Ovary (tissue), 10 donors: ENCODE measurements at places on chromosomes 4 and X. TPM values are rescaled to one million over a fixed set of nuclear protein-coding genes. Genes with fewer than 3 reads are reported as not detected.

DNA sequence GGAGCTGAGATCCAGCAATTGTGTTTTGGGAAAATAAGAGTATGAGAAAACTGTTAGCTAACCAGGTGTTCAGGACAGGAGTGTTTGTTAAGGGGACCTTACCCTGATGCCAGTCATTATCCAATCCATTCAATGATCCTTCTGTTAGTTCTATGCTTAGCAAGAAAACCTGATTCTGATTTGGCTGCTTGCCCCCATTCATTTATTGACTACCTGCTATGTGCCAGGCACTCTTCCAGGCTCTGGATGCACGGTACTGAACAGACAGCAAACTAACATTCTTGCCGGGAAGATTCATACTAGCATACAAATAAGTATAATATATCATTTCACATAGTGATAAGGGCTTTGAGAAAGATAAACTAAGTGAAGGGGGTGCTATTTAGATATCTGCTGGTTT lies 1.0 kb upstream of the MECP2 start:
- no peak overlapping the region for H3K27ac ChIP-seq
- H3K4me1 ChIP-seq, result peaks cover 3% of the 10 kb centered on the region
- H3K27me3 ChIP-seq, result no peaks in the 10 kb centered on the region
- DNase-seq, result no peak
- H3K36me3 ChIP-seq, result no peaks in the 10 kb centered on the region

DNA sequence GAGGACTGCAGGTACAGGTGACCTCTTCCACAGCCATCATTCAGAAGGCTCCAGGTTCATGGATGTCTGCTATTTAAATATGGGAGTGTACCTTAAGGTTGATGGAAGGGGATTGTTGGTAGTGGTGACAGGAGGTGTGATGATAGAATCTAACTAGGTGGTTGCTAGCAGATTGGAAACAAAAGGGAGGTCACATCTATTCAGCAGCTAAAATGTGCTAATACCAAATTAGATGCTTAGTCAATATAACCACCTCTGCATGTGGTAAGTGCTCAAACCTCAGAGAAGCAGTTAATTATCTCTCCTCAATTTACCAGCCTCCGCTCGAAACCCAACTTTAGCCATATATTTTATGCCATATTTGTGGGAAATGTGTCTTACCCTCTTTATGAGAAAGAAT lies 98.7 kb upstream of the CCSER1 start:
- H3K36me3 ChIP-seq, result no peaks in the 10 kb centered on the region
- no peak overlapping the region for H3K4me3 ChIP-seq
- H3K4me1 ChIP-seq, result no peaks in the 10 kb centered on the region
- no peak overlapping the region for H3K27ac ChIP-seq

DNA sequence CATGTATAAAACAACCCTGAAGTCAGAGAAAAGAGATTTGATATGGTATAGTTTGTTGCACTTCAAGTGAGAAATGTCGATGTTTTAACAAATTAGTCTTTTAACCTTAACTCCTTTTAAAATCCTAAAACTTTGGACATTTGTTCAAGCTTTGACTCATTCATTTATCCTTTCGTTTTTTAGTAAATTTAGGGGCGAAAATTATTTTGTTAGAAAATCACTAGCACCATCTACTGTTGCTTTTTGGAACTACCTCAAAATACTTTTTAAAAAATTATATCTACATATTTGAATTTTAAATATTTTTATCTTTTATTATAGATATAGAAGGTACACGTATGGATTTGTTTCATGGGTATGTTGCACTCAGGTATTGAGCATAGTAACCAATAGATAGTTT lies 165.1 kb upstream of the POF1B start:
- DNase-seq, result no peak
- no peaks in the 10 kb centered on the region for H3K4me1 ChIP-seq
- no peaks in the 10 kb centered on the region for H3K27me3 ChIP-seq
- H3K4me3 ChIP-seq, result no peak overlapping the region

GRCh38 chrX:108415891-108416290 lies 22.3 kb downstream of the COL4A6 start:
- no peak overlapping the region for H3K27ac ChIP-seq
- no peak for DNase-seq
- H3K27me3 ChIP-seq, result no peaks in the 10 kb centered on the region
- no peaks in the 10 kb centered on the region for H3K4me1 ChIP-seq
- no peak overlapping the region for H3K4me3 ChIP-seq

- peaks cover 4% of the 10 kb centered on the region for H3K4me1 ChIP-seq
- no peaks in the 10 kb centered on the region for H3K36me3 ChIP-seq
- no peak overlapping the region for H3K27ac ChIP-seq
- no peaks in the 10 kb centered on the region for H3K27me3 ChIP-seq
- DNase-seq, result no peak
- no peak overlapping the region for H3K4me3 ChIP-seq
Measured at GRCh38 chr4:156892805-156893204, 78.8 kb downstream of the PDGFC start.

DNA sequence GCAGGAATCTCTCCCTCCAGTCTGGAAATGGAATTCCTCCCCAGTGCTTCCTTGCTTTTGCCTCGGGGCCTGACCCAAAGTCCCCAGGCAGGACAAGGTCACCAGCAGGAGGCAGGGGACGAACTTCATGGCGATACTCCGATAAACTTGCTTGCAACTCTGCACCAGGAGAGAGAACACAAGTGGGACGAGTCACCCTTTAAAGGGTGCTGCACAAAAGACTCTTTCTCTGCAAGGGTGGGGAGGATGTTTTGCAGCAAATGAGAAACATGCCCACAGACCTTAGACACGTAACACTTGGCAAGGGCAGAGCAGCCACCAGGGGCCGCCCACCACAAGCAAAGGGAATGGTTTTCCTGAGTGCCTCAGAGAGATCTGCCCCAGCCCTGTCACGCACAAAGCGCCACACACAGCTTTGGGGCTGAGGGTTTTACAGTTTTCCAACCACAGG lies at the start of gene FGFBP2:
Gene FGFBP2 (minus strand): TSS at position 175 of the 451 bp plus-strand sequence. CDS start 46 bp downstream, at position 129.
- H3K4me3 ChIP-seq, result no peak within 1 kb of the TSS
- no peaks in the 10 kb centered on the region for H3K27me3 ChIP-seq
- no peaks in the 10 kb centered on the region for H3K4me1 ChIP-seq
- DNase-seq, result no peak
- no peak within 1 kb of the TSS for H3K27ac ChIP-seq

SMIM31 gene
- not detected for total RNA-seq

- H3K4me1 ChIP-seq, result no peaks in the 10 kb centered on the region
- no peak overlapping the region for H3K27ac ChIP-seq
- no peak for DNase-seq
- no peak overlapping the region for H3K4me3 ChIP-seq
- no peaks in the 10 kb centered on the region for H3K27me3 ChIP-seq
Measured at GRCh38 chr4:38241541-38241940, 281.3 kb downstream of the PTTG2 start.

- no peak for DNase-seq
- H3K36me3 ChIP-seq, result no peaks in the 10 kb centered on the region
- no peak overlapping the region for H3K4me3 ChIP-seq
- peaks cover 3% of the 10 kb centered on the region for H3K4me1 ChIP-seq
Measured at GRCh38 chr4:99408346-99408745, 26.8 kb downstream of the ADH7 start.

CFAP99 gene
- total RNA-seq, result not detected

DNA sequence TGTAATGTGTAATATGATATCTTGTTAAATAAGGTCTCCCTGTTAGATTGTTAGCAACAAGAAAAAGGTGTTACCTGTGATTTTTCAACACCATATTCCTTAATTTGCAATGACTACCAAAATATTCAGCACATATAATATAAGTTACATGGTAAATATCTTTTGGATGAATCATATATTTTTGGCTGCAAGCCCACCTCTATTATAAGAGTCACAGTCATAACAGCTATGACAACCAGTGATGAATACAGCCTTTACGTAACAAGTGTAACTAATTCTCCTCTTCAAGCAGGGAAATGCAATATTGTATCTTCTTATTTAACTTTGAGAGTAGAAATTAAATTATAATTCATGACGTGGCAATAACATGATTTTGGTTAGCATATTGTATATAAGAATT lies 187.0 kb downstream of the NLGN4X start:
- H3K27me3 ChIP-seq, result no peaks in the 10 kb centered on the region
- H3K4me1 ChIP-seq, result no peaks in the 10 kb centered on the region
- DNase-seq, result no peak
- no peak overlapping the region for H3K27ac ChIP-seq

DNA sequence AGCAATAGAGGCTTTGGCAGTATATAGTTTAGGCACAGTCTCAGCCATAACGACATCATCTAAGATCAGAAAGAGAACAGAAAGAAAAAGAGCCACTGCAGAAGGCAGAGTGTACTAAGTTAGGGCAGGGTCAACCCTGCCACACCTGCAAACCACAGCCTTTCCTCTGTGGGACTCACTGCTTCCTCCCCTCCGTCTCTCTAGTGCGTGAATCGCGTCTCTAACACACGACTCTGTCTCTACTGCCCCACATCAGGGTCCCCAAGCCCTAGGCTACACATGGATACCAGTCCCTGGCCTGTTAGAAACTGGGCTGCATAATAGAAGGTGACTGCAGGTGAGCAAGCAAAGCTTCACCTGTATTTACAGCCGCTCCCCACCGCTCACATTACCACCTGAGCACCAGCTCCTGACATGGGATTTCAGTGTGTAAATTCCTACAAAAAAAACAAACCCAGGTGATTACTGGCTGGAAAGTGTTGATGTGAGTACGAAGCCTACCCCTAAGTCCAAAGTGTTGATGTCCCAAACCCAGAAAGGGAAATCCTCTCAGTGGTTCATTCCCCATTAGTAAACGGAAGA lies 128.9 kb downstream of the PRKX start:
- no peak for DNase-seq
- H3K4me1 ChIP-seq, result no peaks in the 10 kb centered on the region
- H3K4me3 ChIP-seq, result no peak overlapping the region
- no peaks in the 10 kb centered on the region for H3K27me3 ChIP-seq
- no peaks in the 10 kb centered on the region for H3K36me3 ChIP-seq

PUDP gene
- 15.8 TPM for total RNA-seq

DNA sequence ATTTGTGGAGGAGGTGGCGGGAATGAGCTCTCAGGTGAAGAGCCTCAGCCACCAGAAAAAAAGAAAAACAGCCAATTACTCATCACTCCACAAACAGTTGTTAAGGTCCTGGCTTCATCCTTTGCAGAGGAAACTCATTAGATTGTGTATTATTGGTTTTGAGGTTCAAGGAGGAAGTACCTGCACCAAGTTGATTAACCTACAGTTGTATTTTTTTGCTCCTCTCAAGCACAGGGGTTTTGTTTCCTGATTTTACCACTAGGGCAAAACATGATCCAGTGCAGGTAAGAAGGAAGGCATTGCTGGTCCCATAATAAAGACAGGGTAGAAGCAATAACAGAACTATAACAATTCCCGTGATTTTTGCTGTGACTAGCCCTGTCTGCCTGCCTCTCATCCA lies 84.0 kb upstream of the QRFPR start:
- no peaks in the 10 kb centered on the region for H3K36me3 ChIP-seq
- H3K27me3 ChIP-seq, result no peaks in the 10 kb centered on the region

GRCh38 chr4:110907801-110908313 lies 285.0 kb upstream of the PITX2 start:
- no peak overlapping the region for H3K4me3 ChIP-seq
- H3K4me1 ChIP-seq, result no peaks in the 10 kb centered on the region
- H3K36me3 ChIP-seq, result no peaks in the 10 kb centered on the region

- H3K4me3 ChIP-seq, result no peak overlapping the region
- DNase-seq, result no peak
- peaks cover 3% of the 10 kb centered on the region for H3K4me1 ChIP-seq
- H3K27me3 ChIP-seq, result no peaks in the 10 kb centered on the region
Measured at GRCh38 chr4:168732714-168733113, 235.9 kb downstream of the PALLD start.

MAGEA9 gene
- not detected for total RNA-seq

GRCh38 chrX:121831601-121832000 lies 784.2 kb downstream of the GLUD2 start:
- no peaks in the 10 kb centered on the region for H3K4me1 ChIP-seq
- no peaks in the 10 kb centered on the region for H3K27me3 ChIP-seq
- H3K36me3 ChIP-seq, result no peaks in the 10 kb centered on the region
- H3K4me3 ChIP-seq, result no peak overlapping the region
- H3K27ac ChIP-seq, result no peak overlapping the region

DNA sequence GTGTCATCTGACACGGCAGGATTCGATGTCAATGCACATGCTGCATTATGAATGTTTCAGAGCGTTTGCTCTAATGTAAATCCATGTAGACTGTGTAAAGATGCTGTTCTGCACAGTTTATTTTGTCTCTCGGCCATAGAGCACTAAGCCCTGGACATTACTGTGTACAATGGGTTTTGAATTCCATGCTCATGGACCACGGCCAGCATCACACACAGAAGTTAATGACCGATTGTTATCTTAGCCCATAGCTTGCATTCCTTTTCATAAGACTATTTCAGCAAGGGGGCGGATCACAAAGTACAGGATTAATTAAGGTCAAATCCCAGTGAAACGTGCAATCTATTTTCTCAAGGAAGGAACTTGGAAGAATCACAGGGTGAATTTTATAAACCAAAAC lies 286.1 kb upstream of the TENM3 start:
- no peak overlapping the region for H3K4me3 ChIP-seq
- no peaks in the 10 kb centered on the region for H3K27me3 ChIP-seq
- no peaks in the 10 kb centered on the region for H3K36me3 ChIP-seq

DNA sequence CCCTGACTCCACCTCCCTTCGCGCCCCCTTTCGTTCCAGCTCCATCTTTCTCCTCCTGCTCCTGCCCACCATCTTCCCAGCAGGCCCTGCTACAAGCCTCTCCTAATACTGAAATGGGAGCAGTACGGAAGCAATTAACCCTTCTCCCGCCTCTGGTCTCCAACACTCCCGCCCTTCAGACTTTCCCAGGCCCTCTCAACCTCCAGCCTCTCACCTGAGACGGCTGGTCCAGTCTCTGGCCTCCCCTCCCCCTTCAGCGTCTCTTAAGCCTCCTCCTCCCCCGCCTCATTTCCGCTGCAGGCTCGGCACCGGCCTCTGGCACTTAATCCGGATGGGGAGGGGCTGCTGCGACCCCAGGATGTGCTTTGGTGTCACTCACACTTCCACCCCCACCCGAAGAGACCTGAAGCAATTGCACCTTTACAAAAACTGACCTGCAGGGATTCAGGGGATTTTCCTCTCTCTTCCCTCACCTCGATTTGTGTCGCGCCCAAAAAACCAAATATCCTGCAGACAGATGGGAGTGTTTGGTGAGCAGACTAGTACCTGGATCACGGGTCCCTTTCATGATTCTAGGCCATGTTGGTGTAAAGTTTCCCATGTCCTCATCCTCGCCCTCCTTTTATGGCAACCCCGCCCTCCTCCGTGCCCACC lies 657 bp downstream of the TCEAL8 start:
- H3K4me3 ChIP-seq, result peak overlapping the region; percentile 47
- no peaks in the 10 kb centered on the region for H3K27me3 ChIP-seq
- peak overlapping the region; percentile 82 for H3K27ac ChIP-seq
- no peaks in the 10 kb centered on the region for H3K36me3 ChIP-seq
- peak; percentile 62 for DNase-seq
- H3K4me1 ChIP-seq, result no peaks in the 10 kb centered on the region

DNA sequence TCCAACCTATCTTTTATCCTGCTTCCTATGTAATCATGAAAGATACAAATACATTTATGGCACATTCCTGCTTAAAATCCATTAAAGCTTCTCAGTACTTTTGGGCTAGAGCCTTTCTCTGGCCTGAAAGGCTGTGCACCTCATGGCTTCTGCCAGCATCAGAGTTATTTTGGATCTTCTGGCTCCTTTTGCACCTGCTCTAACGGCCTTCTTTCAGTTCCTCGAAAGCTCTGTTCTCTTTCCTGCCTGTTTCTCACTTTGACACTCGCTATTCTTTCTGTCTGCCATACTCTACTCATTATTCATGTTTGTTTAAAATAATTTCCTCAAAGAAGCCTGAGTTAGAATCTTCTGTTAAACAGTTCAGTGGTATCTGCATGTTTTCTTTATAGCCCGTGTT lies 86.0 kb downstream of the LRP2BP start:
- no peak overlapping the region for H3K27ac ChIP-seq
- H3K4me3 ChIP-seq, result no peak overlapping the region
- no peak for DNase-seq
- no peaks in the 10 kb centered on the region for H3K36me3 ChIP-seq

NDST4 gene
- 2.1 TPM for total RNA-seq
